Omental fat pad (tissue), 4 donors: ENCODE measurements at places on chromosomes 12 and 14.

- DNase-seq, result no peak
Observed at GRCh38 chr12:25712169-25712568, 159.1 kb upstream of the LMNTD1 start.

- no peak for DNase-seq
Observed at GRCh38 chr12:2118061-2118460, 65.3 kb downstream of the CACNA1C start.

GRCh38 chr12:42507081-42507480 lies 82.5 kb downstream of the PRICKLE1 start:
- DNase-seq, result no peak

GRCh38 chr12:92533280-92533890 lies 169.4 kb upstream of the PLEKHG7 start:
- no peak for DNase-seq

- DNase-seq, result no peak
Observed at GRCh38 chr12:119177724-119178380, 879 bp upstream of the HSPB8 start.

DNA sequence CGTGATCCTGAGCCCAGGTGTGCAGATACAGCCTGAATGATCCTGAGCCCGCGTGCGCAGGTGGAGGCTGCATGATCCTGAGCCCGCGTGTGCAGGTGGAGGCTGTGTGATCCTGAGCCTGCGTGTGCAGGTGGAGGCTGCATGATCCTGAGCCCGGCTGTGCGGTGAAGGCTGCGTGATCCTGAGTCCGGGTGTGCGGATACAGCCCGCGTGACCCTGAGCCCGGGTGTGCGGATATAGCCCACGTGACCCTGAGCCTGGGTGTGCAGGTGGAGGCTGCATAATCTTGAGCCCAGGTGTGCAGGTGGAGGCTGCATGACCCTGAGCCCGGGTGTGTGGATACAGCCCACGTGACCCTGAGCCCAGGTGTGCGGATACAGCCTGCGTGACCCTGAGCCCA lies 20.3 kb downstream of the BRF1 start:
- DNase-seq, result no peak

DNA sequence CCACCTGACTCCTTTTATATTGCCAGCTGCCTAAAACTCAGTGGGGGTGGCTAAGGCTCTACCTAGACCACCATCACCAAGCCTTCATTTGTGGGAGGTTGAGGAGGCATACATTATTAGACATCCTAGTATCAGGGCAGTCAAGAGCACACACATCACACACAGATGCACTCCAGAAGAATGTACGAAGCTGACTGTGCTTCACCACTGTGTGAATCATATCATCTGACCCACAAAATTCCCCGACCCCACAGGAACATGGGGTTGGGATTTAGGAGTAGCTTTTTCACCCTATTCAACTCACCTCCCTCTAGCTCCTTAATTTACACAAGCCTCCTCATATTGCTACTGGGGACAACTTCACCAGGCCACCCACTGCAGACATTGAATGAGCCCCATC lies 64.8 kb upstream of the BDKRB2 start:
- DNase-seq, result no peak

GRCh38 chr12:64633940-64634337 lies 23.6 kb downstream of the RASSF3 start:
- no peak for DNase-seq

DNA sequence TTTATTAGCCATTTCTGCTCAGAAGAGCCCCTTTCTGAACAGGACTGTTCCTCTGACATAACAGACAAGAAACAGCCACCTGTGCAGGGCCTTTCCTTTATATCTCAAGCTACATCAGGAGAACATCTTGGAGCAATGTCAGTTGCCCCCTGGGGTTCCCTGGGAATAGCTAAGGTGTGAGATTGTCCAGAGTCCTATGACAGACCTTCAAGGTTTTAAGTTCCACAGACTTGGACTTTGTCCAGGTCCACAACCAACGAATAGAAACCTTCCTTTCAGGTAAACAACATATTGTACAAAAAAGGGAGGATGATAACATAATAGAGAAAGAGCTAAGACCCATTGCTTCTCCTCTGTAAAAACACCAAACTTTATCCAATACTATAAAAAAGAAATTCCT lies 2.9 kb downstream of the IL23A start:
- no peak for DNase-seq

- no peak for DNase-seq
Observed at GRCh38 chr12:99686142-99686541, 38.6 kb downstream of the GARIN6 start.

- DNase-seq, result no peak
Observed at GRCh38 chr12:50918584-50919316, 33.6 kb upstream of the HIGD1C start.

- DNase-seq, result no peak
Observed at GRCh38 chr12:105841840-105842239, 296.9 kb downstream of the NUAK1 start.

GRCh38 chr12:15116983-15117382 lies 104.2 kb downstream of the RERG start:
- no peak for DNase-seq

GRCh38 chr14:106679776-106680175 lies 1153.4 kb downstream of the TMEM121 start:
- DNase-seq, result no peak

GRCh38 chr14:104478656-104479055 lies 100.9 kb upstream of the C14orf180 start:
- no peak for DNase-seq

DNA sequence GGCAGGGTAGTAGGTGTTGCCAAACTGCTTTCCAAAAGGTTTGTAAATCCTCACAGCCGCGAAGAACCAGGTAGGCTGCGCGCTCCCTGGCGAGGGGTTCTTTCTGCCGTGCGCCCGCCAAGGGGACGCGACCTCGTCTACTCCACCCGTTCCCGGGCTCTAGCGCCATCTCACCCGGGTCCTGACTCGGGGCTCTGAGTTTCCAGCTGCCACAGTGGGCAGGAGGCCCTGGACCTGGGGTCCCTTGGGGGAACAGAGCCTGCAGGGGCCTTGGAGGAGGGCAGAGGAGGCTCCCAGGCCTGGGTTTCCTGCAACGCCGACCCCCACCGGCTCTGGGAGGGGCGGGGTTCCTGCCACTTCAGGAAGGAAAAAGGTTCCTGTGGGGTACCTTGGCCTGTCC lies 706 bp downstream of the ANHX start:
- DNase-seq, result no peak

- DNase-seq, result no peak
Observed at GRCh38 chr12:29732191-29732590, 51.6 kb downstream of the TMTC1 start.

- DNase-seq, result peak; percentile 76
Observed at GRCh38 chr14:71753126-71753830, 179.0 kb upstream of the RGS6 start.

GRCh38 chr12:11075642-11076041 lies 13.5 kb upstream of the TAS2R46 start:
- DNase-seq, result no peak

GRCh38 chr12:24615967-24616411 lies 332.9 kb downstream of the BCAT1 start:
- DNase-seq, result no peak

DNA sequence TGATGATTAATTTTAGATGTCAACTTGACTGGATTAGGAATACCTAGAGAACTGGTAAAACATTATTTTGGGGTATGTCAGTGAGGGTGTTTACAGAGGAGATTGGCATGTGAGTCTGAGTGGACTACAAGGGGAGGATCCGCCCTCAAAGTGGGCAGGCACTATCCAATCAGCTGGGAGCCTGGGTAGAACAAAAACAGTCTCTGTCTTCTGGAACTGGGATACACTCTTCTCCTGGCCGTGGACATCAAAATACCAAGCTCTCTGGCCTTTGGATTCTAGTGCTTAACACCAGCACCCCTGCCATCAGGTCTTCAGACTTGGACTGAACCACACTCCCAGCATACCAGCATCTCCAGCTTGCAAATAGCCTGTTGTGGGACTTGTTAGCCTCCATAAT lies 4.4 kb upstream of the SCAF11 start:
- DNase-seq, result no peak

DNA sequence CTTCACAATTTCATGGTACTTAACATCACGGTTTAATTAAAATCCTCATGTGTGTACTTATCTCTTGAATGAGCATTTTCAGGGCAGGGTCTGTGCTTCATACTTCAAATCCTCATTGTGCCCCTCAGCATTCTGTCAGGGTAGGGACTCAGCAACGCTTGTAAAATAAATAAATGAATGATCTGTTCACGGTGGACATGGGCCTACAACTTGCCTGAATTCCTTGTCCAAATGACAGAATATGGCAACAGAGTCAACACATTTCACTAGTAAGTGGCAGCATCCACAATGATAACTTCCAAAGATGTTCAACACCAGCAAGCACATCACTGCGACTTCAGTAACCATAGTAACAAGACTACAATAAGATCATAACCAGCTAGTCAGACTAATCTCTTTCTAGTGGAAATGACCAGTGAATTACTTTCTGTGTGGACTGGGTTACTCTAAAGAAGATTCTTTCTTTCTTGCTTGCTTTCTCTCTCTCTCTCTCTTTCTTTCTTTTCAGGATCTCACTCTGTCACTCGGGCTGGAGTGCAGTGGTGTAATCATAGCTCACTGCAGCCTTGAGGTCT lies 14.5 kb upstream of the GNPTAB start:
- DNase-seq, result no peak

DNA sequence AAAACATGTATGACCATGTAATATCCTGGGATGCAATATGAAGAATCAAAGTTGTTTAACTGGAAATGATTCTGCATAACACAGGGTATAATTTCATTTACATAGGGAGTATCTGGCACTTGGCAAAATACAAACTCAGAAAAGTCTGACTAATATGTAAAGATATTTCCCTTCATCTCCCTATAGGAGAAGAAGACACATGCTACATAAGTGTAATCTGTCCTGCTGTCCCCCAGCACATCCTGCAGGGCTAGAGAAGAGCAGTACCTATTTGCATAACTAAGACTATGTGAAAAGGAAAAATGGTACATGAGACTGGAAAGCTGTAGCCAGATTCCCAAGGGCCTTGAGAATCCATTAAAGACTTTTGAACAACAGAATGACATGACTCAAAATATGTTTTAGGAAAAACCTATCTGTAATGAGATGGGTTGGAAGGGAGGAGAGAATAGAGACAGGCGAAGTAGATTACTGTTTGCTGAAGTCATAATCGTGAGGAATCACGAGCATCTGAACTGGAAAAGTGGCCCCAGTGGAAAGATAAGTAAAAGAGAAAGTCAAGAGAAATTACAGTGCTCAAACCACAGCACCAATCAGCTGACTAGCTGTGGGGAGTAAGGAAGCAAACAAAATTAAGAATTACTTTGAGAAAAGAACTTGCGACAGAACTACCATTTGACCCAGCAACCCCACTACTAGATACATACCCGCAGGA lies 155.1 kb upstream of the HMGA2 start:
- no peak for DNase-seq

DNA sequence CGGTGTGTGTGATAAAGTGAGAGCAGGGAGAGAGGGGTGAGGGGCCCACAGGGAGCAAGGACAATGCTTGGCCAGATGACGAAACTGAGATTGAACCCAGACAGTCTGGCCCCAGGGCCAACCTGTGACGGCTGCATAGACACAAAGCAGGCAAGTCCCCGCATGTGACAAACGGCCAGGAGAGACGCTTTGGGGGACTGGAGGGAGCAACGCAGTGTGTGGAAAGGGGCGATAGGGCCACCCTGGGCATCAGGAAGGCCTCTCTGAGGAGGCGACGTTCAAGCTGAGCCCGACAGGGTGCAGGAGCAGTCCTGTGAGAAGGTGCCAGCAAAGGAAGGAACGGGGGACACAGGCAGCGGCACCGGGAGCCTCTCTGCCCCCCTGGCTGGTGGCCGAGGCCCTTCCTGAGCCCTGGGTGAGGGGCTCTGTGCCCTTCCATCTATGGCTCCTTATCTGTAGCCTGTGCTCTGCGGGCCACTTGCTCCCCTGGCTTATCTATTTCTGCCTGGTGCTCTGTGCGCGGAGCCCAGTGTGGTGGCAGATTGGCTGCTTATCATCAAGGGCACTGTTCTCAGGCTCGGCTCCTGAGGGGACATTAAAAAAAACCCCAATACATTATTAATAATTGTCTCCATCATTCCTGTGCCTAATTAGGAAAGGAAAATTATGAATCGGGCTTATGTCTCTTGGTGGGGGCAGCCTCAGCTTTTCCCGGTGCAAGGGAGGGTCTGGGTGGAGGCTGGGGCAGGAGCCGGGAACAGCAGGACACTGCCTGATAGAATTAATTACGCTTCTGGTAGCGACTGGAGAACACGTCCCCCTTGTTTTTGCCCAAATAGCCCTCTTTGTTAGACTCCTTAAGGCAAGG lies 39.8 kb downstream of the PRIMA1 start:
- DNase-seq, result no peak

DNA sequence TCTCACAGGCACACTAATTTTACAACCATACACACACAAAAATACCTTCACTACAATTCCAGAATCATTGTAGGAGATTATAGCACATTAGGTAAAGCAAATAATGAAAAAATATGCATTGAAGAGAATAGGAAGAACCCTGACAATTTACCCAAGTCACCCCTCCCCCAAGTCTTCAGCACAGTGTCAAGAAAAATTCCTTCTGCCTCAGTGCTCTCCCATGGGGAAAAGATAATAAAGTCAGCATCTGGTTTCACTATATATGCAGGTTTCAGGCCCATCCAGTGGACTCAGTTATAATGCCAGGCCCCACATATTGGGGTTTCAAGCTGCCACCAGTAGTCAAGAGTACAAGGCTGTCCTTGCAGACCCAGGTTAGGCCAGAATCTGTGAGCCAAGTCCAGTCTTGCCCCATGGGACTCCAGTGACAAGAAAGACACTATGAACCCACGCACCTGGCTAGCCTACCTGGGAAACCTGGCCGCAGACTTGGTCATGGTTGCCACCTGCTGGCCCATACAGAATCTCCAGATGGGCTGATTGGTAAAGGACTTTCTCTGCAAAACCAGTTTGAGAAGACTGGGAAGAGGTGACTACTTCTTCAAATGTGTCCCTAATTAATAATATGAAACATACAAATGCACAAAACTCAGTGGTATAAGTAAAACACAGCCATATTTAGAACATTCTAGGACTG lies 398.6 kb upstream of the FLRT2 start:
- no peak for DNase-seq

- DNase-seq, result no peak
Observed at GRCh38 chr12:120719072-120719471, 6.6 kb upstream of the ACADS start.

GRCh38 chr12:122395319-122395718 lies 27.1 kb downstream of the CLIP1 start:
- no peak for DNase-seq
